ENCODE measurements at places on chromosomes 5 and 9.

GRCh38 chr9:132641216-132641615, 28.6 kb downstream of the DDX31 start:
- no peak for DNase-seq

- no peak for DNase-seq
Observed at GRCh38 chr5:39863926-39864552, 439.3 kb upstream of the DAB2 start.

DNA sequence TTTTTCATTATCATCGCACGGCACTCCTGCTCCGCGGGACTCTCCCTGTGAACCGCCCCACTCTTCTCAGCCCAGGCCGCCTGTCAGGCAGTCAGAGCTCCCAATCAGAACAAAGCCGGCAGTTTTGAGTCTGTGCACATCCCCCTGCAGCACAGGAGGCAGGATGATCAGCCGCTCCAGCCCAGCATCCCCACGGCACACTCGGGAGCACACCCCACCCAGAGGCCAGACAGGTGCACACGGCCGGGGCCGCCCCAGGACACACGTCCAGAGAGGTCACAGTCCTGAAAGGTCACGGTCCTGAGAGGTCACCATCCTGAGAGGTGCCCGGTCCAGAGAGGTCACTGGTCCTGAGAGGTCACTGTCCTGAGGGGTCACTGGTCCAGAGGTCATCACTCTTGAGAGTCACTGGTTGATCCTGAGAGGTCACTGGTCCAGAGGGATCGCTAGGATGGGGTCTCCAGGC, 8.4 kb downstream of the TPPP start:
- peak; percentile 30 for DNase-seq

- DNase-seq, result no peak
Observed at GRCh38 chr9:90287567-90288274, 354.9 kb downstream of the DIRAS2 start.

GRCh38 chr9:77807281-77807683, 159.2 kb upstream of the GNA14 start:
- no peak for DNase-seq

DNA sequence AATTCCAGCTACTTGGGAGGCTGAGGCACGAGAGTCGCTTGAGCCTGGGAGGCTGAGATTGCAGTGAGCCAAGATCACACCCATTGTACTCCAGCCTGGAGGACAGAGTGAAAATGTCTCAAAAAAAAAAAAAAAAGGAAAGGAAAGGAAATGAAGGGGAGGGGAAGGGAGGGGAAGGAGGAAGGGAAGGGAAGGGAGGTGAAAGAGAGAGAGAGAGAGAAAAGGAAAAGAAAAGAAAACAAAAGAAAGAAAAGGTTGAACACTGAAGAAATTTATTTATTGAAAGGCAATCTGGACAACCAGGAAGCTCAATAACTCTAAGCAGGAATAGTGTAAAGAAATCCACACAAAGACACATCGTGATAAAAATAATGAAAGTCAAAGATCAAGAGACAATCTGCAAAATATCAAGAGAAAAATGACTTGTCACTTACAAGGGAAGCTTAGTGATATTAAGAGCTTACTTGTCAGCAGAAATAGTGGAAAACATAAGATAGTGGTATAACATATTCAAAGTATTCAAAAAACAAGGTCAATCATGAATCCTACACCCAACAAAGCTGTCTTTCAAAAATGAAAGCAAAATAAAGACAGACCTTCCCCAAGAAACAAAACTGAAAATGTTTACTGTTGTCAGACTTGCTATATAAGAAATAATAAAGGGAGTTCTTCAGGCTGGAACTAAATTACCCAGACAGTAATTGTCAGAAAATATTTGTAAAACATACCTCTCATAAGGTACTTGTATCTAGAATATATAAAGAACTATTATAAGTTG, 10.9 kb upstream of the RIMOC1 start:
- DNase-seq, result no peak

GRCh38 chr9:28004900-28005299, 431.6 kb upstream of the C9orf72 start:
- no peak for DNase-seq

DNA sequence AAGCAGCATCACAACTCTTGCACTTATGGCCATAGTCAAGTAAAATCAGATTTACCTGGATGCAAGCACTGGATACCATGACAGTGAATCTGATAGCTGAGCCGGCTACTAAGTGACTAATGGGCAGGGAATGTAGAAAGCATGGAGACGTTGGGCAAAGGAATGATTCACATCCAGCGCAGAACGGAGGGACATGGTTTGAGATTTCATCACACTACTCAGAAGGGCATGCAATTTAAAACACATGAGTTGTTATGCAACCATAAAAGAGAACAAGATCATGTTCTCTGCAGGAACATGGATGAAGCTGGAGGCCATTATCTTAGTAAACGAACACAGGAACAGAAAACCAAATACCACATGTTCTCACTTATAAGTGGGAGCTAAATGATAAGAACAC, 169.1 kb upstream of the PIK3R1 start:
- no peak for DNase-seq

DNA sequence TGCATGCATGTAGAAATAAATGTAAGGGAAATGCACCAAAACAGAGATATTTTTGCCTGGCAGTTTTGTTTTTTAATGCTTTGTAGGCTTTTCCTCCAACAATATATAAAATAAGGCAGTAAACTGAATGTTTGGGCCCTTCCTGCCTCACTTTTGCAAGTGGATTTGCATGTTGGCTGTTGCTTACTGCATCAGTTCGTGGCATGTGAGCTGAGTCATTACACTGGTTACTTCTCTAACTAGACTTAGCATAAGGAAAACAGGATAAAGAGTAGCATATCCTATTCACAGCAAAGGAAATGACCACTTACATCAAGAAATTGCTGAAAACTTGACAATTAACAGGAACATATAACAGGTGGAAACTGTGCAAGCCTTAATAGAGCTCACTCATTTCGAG, 113.4 kb downstream of the TLE1 start:
- no peak for DNase-seq

- peak; percentile 82 for DNase-seq
Observed at GRCh38 chr5:132812781-132813598, at the start of gene SOWAHA. TSS of gene SOWAHA (plus strand) at chr5:132813302. CDS start at chr5:132813622, 320 bp downstream.

DNA sequence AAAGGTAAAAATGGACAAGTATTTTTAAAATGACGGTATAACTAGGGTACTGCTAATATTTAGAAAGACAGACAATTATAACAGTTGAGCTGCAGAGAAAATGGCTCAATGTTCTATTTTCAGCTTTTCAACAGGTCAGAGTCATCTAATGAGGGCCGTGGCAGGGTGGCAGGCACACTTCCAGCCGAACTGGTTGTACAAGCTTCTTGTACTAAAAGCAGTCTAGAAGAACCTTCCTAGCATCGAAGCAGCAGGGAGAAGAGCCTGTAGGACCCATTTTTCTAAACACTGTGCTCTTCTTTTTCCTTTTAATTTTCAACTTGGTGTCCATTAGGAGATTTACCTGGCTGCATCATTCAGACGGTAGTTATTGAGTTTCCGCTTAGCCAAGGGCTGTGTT, 85.6 kb downstream of the SLC28A3 start:
- peak; percentile 28 for DNase-seq

Measured in head of caudate nucleus (tissue), 42 donors.